ENCODE measurements at places on chromosomes 1 and 21.

GRCh38 chr1:84836145-84836544 lies 56.9 kb downstream of the LPAR3 start:
- DNase-seq: no peak

DNA sequence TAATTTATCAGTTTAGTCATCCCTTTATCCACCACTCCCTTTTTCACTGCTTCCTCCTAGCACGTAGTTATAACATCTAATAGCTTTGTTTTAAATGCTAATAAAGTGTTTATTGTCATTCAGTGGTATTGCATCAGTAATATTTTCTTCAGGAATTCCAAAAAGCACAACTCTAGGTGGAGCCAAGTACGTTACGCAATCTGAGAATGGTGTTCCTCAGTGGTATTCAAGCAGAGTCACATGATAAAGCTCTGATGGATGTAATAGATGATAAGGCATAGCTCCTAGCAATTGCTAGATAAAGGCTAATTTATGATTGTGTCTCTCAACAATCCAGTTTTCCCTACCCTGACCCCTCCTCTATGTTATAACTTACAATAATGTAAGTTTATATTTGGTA lies 494.6 kb upstream of the ADGRL4 start:
- DNase-seq: no peak

- DNase-seq: no peak
Observed at GRCh38 chr1:58855274-58856165, 71.7 kb upstream of the JUN start.

DNA sequence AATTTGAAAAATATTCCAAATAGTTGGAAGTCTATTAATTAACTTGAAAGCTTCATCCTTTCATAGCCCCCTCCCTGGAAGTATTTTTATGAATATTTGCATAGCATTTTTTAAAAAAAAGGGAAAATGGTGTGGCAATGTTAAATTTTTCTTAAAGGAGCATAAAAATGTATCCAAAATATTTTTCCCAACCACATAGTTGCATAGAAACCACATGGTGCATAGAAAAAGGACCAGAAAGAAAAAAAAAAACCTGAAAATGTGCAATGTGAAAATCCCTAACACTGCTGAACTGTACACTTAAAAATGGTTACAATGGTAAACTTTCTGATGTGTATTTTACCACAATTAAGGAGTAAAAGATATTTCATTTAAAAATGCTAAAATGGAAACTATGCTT lies 8.0 kb downstream of the C1orf167 start:
- no peak for DNase-seq

GRCh38 chr1:65036570-65037051 lies 70.3 kb upstream of the JAK1 start:
- DNase-seq: no peak

DNA sequence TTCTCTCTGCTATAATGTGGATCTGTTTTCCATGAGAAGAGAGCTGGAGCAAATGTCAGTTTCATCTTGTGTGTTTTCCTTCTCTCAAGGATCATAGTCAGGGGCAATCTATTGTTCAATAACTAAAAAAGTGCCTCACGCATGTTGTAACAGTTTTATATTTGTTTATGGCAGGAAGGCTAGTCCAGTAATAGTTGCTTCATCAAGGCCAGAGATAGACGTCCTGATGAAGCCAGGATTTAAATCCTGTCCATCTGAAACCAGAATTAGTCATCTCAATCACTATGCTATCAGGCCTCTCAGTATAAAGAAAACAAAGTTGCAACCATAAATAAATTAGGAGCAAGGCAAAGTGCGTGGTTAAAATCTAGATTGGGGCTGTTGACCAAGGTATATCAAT lies 30.2 kb upstream of the DUSP10 start:
- DNase-seq: no peak

DNA sequence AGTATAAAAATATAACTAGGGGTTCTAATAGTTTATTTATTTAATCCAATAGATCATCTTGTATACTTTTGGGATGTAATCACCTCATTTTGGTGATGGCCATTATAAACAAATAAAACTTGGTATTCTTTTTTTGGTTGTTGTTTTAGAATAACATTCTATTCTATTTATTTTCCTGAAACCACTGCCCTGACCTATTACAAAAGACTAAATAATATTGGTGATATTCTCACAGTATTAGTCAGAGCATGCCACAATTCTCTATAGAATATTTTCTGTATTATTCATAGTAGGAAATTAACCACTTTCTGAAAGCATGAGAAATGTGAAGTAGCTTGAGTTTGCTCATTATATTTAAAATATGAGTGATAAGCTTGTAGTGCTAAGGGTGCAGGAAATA lies 54.1 kb upstream of the LRRC7 start:
- DNase-seq: no peak

DNA sequence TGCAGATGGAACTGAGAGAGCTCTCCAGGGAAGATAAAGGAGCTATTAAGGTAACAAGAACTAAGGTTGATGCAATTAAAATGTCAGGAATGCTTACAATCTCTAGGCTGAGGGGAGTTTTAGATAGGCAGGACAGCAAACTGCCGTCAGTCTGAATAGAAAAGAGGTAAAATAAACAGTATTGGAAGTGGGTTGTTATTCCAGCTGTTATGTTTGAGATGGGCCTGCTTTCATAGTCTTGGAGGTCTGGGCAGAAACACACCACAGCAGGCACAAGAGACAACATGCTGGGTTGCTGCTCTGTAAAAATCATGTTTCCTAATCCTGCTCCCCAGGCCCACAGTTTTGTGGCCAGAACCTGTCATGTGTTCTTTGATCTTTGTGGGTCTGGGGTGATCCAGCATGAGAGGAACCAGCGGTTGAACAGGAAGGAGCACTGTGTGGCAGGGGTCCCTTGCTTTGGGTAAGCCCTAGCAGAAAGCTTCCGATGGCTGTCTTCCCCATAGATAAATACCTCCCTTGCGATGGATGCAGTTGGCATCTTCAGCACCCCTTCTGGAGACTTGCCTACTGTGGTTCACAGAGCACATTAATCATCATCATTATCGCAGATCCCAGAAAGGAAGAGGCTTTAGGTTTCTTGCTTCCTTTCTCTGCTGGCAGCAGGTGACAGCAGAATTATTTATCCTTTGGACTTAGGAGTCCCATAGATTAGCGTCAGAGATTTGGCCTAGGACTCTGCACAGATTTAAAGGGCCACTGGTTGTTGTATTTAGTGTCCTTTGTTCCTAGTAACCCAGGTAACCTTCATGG lies 97.1 kb downstream of the AK5 start:
- DNase-seq: no peak

DNA sequence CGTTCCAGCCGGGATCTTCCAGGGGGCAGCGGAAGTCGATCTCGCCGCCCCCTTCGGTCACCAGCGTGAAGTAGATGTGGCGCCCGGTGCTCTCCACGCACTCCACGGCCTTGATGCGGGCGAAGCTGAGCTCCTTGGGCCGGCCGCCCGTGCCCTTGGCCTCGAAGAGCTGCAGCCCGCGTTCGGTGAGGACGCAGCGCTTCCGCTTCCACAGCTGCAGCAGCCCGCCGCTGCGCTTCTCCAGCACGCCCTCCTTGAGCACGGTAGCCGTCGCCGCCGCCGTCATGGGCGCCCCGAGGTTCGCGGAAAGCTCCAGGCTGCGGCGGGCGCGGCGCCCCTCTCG lies 516 bp downstream of the PHLDA3 start:
- DNase-seq: no peak

GRCh38 chr1:243849421-243850201 lies 432 bp downstream of the AKT3 start:
- no peak for DNase-seq

GRCh38 chr1:94801919-94802546 lies 18.1 kb upstream of the SLC44A3 start:
- DNase-seq: no peak

- DNase-seq: no peak
Observed at GRCh38 chr21:37571442-37571841, 204.9 kb downstream of the DYRK1A start.

GRCh38 chr1:31335007-31335406 lies 37.9 kb downstream of the FABP3 start:
- DNase-seq: no peak

DNA sequence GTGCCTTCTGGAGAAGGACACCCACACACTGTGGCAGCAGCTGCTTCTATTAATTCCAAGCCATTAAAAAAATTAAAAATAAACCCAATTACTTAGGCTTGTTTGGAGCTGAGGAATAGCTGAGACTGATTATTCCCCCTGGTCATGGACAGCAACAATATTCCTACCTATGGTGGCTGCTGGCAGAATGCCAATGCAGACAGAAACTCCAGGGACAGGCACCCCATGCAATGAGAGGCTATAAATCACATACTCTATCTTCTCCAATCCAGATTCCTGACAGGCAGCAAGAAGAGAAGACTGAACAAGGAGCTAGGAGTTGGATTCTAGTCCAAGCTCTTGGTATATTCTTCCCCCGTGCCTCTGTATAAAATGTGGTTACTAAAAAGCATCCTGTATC lies 275.4 kb upstream of the BEND5 start:
- no peak for DNase-seq

GRCh38 chr1:207833956-207834660 lies 76.8 kb downstream of the CD34 start:
- DNase-seq: no peak

DNA sequence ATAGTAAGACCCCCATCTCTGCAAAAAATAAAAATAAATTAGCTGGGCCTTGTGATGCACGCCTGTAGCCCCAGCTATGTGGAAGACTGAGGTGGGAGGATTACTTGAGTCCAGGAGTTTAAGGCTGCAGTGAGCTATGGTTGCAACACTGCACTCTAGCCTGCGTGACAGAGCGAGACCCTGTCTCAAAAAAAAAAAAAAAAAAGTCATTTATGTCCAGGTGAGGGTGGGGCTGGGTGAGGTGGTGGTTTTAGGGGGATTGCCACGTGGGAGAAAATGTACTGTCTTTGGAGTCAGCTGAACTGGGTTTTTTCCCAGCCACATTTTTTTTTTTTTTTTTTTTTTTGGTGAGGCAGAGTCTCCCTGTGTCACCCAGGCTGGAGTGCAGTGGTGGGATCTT lies 6.7 kb downstream of the PIK3CD start:
- DNase-seq: no peak

- no peak for DNase-seq
Observed at GRCh38 chr1:12208271-12208670, 21.6 kb upstream of the VPS13D start.

- DNase-seq: no peak
Observed at GRCh38 chr1:40059960-40060750, 19.6 kb downstream of the CAP1 start.

- no peak for DNase-seq
Observed at GRCh38 chr1:18144916-18145647, 37.5 kb downstream of the IGSF21 start.

GRCh38 chr1:29397981-29398380 lies 161.7 kb downstream of the PTPRU start:
- DNase-seq: no peak

- no peak for DNase-seq
Observed at GRCh38 chr1:96660051-96660450, 61.5 kb upstream of the PTBP2 start.

GRCh38 chr1:41230656-41231055 lies 11.4 kb downstream of the SCMH1 start:
- DNase-seq: no peak

DNA sequence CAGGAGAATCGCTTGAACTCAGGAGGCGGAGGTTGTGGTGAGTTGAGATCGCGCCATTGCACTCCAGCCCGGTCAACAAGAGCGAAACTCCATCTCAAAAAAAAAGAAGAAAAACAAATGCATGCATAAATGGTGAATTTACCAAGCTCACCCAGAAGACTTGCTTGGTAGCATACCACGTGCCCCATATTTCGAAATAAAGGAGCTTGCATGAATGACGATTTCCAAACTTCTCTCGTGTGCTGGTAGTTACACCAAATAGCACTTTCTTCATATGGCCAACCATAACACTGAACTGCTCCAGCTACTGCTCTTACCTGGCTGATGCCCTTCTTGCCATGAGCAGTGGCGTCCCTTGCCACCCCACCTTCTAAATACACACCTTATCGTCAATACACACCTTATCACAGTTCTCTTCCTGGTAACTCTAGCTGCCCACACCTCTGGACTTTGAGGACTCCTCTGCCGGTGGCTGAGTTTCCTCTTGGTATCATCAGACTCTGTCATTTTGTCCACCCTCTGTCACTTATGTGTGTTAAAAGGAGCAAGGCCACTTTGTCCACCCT lies 2.8 kb downstream of the DOP1B start:
- no peak for DNase-seq

DNA sequence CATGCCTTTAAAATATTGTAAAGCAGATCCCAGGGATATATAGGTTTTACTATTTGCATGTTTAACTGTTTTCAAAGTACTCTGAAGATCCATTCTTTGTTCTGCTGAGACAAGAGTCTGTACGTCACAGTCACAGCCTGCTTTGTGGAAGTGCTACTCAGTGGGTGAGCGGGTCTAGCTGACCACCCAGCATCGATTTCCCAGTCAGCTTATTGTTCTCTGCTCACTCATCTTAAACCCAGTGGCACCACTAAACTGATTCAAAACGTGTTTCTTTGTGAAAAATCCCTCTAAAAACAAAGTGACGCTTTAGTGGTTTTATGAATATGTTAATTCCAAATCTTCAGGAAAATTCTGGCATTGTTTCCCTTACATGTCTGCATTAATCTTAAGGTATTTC lies 12.4 kb downstream of the PLPP3 start:
- no peak for DNase-seq

- no peak for DNase-seq
Observed at GRCh38 chr1:230823931-230824381, 44.4 kb downstream of the C1orf198 start.

DNA sequence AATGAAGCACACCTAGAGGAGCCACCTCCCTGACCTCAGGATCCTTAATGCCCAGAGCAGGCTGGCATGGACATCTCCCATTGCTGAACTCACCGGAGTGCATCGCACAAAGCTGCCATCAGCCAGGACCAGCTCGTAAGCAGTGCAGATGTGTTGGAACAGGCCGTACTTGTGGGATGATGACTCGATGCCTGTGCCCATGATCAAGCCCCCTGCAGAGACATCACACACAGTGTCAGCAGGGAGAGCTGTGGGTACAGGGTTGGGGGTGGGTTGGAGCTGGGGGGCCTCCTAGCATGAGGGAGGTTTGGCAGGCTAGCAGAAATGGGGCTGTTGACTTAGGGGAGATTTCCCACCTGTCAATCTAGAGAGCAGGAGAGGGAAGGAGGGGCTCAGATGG lies 12.0 kb downstream of the DHCR24 start:
- DNase-seq: no peak

- no peak for DNase-seq
Observed at GRCh38 chr1:50048791-50049190, 25.0 kb upstream of the AGBL4 start.

DNA sequence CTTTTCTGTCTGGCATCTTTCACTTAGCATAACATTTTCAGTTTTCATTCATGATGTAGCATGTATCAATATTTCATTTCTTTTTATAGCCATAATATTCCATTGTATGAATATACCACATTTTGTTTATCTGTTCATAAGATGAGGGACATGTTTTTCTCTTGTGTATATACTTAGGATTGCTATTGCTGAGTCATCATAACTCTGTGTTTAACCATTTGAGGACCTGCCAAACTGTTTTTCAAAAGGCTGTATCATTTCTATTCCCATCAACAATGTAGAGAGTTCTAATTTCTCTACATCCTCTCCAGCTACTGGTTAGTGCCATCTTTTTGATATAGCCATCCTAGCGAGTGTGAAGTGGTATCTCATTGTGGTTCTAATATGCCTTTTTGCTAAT lies 26.2 kb downstream of the MPZL1 start:
- no peak for DNase-seq

- DNase-seq: no peak
Observed at GRCh38 chr21:14531757-14532316, 14.3 kb downstream of the SAMSN1 start.

All from urinary bladder (tissue), 4 donors.